Stimulated activated CD4-positive, alpha-beta T cell treated with anti-CD3 and anti-CD28 coated beads, Interleukin-15, amount 100 ng/mL, for 24 hours (primary cell): ENCODE measurements at places on chromosomes 3 and 15.

DNA sequence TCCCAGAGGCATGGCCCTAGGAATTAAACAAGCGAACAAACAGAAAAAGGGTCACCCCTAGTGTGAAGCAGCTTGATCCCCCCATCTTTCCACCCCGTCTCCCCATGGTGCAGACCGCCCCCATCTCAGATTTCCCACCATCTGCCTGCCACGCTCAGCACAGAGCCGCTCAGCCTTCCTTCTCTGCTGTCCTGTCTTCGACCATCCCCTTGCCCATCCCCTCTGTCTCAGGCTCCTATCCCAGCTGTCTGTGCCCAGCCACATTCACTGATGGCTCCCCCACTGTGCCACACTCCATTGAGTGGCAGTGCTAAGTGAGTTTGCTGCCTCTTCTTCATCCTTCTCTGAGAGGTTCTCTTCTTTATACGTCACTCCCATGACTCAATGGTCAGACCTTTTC, 11.7 kb upstream of the BTBD1 start:
- DNase-seq: no peak

DNA sequence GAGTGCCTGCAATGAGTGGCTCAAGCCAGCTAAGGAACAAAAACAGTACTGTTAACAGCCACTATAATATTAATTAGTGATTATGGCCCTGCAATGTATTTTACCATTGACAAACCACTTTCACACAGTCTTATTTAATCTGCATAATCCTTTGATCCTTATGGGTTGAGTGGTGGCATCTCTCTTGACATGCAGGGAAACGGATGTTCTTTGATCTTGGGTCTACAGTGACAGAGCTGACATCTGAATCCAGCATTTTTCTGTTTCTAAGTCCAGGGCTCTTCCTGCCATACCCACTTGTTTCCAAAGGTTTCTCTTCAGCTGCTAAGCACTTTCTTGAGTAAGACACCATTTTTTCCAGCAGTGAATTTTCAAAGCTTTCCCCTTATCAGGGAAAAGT, 277.7 kb upstream of the ROPN1 start:
- DNase-seq: no peak

GRCh38 chr15:80380154-80380553, 24.0 kb upstream of the ARNT2 start:
- DNase-seq: no peak

- DNase-seq: no peak
These were observed 3.6 kb downstream of the GNAT1 start for GRCh38 chr3:50194903-50195500.

- DNase-seq: no peak
These were observed 124.8 kb downstream of the EDEM1 start for GRCh38 chr3:5312290-5312689.

DNA sequence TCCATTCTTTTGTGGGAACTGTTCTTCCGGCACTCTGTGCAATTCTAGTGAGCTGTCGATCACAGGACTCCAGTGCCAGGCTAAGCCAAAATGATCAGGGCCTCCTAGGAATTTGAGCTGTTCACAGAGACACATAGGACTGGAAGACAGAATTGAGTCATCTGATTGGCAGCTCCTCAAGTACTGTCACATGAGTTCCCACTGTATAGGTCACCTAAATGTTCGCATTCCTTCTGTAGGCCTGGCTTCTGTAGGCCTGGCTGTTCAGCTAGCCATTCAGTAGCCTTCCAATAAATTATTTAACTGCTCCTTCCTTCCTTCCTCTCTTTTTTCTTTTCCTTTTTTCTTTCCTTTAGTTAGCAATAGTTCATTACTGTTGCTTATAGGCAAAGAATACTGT, 4.3 kb downstream of the PROS1 start:
- no peak for DNase-seq

DNA sequence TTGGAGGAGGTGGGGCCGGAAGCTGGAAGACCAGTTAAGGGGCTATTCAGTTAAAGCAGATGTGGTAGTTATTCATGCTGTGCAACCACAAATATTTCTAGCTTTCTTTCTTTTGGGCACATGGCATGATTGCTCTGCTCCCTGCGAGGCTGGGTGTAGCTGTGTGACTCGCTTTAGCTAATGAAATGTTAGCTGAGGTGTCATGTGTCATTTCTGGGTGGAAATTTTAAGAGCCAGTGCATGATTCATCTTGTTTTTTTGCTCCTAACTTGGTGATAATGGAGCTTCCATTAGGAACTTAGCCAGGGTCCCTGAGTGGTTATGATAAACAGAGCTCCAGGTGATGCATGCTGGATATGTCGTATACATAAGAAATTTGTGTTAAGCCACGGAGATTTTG, 300.6 kb downstream of the SATB1 start:
- no peak for DNase-seq

GRCh38 chr3:5020242-5020722, 41.0 kb downstream of the BHLHE40 start:
- no peak for DNase-seq

DNA sequence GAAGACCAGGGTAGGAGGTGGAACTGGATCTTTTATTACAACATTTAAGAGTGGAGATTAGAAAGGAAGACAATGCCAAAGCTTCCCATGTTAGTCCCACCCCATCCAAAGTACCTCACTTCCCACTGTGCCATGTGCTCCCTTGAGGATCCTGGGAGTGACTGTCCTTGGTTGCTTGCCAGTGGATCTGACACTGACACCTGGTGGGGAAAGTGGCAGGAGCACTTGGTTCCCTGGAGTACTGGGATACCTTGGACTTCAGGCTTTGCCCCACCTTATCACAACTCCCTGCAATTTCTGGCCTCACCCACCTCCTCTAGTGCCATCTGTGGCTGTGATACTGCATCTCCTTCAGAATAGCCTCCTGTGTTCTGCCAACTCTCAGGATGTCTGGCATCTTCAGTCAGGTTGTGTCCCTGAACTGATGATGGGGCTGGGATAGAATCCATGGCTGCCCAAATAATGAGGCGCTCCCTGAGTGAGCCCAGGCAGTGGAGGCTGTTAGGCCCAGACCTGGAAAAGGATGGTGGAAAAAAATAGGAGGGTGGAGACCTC, 1.3 kb downstream of the ELL3 start:
- no peak for DNase-seq

DNA sequence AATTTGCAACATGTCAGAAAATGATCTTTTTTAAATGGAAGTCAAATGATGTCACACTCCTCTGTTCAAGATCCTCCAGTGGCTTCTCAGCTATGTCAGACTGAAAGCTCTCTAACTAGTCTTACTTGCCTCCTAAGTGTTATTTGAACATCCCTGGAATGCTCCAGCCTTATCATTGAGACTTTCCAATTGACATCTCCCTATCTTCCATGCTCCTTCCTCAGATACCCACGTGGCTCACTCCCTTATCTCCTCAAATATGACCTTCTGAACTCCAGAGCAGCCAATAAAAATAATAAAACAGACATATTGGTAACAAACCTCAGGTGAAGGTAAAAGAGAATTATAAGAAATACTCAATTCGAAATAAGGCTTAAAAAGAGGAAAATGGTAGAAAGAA, 25.5 kb upstream of the AADAC start:
- DNase-seq: no peak

- no peak for DNase-seq
These were observed 595 bp upstream of the APBA2 start for GRCh38 chr15:28885128-28885629.

DNA sequence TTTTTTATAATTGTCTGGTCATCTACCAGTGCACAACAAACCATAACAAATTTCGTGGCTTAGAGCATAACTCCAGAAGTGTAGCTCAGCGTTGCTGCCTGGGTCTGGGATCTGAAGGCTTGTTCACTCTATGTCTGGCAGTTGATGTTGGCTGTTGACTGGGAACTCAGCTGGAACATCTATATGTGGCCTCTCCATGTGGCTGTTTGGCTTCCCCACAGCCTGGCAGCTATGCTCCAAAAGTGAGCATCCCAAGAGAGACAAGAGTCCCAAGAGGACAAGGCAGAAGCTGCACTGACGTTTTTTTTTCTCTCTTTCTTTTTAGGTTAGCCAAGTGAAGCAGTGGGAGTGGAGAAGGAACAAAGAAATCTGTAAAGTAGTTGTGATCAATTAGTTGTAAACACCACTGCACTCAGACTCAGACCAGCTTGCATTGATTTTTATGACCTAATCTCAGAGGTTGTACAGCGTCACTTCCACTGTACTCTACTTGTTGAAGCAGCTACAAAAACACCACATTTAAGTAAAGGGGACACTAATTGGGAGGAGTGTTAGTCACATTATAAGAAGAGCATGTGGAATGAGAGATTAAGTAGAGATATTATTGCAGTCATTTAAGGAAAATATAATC, 2.5 kb upstream of the GPR176 start:
- DNase-seq: no peak

DNA sequence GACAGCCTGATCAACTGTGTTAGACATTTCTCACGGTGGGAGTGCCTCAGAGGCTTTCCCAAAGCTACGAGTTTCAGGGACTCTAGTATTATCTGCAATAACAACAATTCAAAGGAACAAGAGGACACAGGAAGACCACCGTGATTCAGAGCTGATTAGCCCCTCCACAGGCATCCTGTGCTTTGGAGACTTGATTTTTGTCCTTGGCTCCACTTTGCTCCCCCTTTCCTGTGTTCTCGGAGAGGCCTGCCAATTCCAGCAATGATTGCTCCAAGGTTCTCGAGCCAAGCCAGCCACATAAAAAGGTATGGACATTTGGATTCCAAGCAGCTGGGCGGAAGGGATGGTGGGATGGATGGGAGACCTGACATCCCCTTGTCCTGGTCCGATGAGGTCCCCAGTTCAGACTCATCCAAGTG, 14.3 kb downstream of the EHD4 start:
- DNase-seq: no peak

- no peak for DNase-seq
These were observed 90.2 kb downstream of the NFKBIZ start for GRCh38 chr3:101939361-101940049.

- no peak for DNase-seq
These were observed 29.2 kb downstream of the USP4 start for GRCh38 chr3:49310677-49311076.

GRCh38 chr3:144394032-144394431, 422.4 kb downstream of the DIPK2A start:
- no peak for DNase-seq

- DNase-seq: no peak
These were observed 13.5 kb downstream of the PTPRG start for GRCh38 chr3:61574854-61575253.

DNA sequence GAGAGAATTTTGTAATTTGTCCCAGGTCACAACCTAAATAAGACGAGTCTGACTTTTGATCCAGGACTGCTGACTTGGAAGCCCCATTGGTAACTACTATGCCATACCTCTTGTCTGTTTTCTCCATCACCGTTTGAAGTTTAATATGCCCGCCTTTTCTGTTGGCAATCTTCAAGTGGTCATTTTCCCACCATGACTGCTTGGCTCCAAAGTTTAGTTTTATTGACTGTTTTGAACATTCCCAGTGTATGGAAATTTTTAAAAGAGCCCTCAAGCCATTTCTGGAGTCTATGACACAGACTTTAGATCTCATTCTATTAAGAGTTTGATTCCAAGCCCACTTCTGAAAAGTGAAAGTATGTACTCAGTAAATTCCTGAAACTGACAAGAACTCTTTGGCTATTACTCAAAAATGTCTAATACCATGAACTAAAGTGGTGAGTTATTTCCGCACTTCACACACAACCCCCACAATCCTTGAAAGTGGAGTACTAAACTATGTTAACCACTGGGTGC, 136.7 kb upstream of the ADAMTS9 start:
- DNase-seq: no peak

DNA sequence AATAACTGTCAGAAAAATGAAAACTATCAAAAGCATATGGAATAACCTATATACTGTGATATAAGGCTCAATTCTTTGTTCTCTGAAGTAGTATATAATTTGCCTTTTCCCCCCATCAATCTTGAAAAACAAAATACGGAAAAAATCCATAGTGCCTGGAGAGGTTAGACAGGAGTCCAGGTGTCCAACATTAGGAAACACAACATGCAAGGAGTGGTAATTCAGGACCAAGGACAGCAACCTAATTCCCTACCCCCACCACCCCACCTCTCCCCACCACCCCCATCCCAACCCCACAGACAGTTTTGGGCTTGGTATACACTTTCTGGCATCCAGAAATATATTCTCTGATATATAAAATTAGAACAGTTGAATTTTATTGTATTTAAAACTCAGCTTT, 55.1 kb upstream of the SLC25A26 start:
- no peak for DNase-seq
